Left ventricle myocardium inferior (tissue), 1 donor: ENCODE measurements at places on chromosomes 1 and 21. TPM values are rescaled to one million over a fixed set of nuclear protein-coding genes. Genes with fewer than 3 reads are reported as not detected.

Gene BRINP3
- 5.4 TPM for total RNA-seq

DNA sequence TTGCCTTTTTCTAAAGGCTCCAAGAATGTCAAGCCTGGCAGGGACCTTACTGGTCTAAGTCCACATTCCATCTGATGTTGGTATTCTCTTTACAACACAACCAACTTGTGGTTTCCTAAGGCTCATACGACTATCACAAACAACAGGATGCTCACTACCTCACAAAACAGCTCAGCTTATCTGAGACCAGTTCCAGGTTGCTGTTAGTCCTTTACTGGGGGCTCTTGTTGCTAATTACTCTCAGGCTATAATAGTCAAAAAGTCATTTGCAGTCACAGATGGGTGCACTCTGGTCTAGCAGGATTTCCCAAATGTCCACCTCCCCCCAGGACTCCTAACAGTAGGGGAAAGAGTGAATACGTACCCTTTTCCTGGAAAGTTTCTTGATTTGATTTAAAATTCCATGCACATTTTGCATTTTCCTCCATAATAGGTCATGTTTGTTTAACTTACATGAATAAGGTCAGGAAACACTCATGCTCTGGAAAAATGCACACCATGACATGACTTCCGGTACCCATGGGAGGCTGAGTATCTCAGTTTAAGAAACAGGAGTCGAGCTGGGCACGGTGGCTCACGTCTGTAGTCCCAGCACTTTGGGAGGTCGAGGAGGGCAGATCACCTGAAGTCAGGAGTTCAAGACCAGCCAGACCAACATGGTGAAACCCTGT lies 16.0 kb downstream of the LCK start:
- peaks cover 3% of the 10 kb centered on the region for H3K4me1 ChIP-seq
- peaks cover 14% of the 10 kb centered on the region for H3K27me3 ChIP-seq
- H3K27ac ChIP-seq, result no peak overlapping the region
- H3K36me3 ChIP-seq, result no peaks in the 10 kb centered on the region

GRCh38 chr1:14873677-14874076 lies 275.2 kb downstream of the KAZN start:
- H3K27me3 ChIP-seq, result peaks cover 59% of the 10 kb centered on the region
- H3K36me3 ChIP-seq, result no peaks in the 10 kb centered on the region
- H3K4me1 ChIP-seq, result no peaks in the 10 kb centered on the region

DNA sequence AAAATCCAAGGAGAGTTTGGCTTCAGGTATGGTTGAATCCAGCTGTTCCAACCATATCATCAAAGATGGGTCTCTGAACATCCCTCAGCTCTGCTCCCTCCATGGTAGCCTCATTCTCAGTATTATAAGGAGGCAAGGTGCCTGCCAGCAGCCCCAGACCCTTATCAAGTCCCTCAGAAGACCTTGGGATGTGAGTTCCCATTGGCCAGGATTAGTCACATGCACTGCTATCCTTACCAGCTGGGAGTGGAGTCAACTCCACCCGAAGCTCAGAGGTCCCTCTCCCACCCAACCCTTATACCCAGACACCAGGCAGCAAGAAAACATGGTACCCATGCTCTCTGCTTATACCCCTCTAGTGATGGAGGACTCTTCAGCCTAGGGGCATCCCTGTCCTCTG lies 153.7 kb upstream of the ZBTB40 start:
- no peak overlapping the region for H3K27ac ChIP-seq
- no peak overlapping the region for H3K4me3 ChIP-seq
- peaks cover 61% of the 10 kb centered on the region for H3K27me3 ChIP-seq
- H3K4me1 ChIP-seq, result no peaks in the 10 kb centered on the region
- H3K36me3 ChIP-seq, result no peaks in the 10 kb centered on the region

GRCh38 chr1:85223334-85223733 lies 22.5 kb upstream of the SYDE2 start:
- peak overlapping the region; percentile 84 for H3K27ac ChIP-seq
- no peaks in the 10 kb centered on the region for H3K36me3 ChIP-seq
- DNase-seq, result no peak
- no peaks in the 10 kb centered on the region for H3K27me3 ChIP-seq
